ENCODE measurements at places on chromosomes 3 and 15.

- no peak for DNase-seq
Measured at GRCh38 chr3:42214565-42215283, 51.3 kb downstream of the CCK start.

GRCh38 chr15:40328176-40328575 is 4.7 kb downstream of the INAFM2 start:
- no peak for DNase-seq

- no peak for DNase-seq
Measured at GRCh38 chr3:48486952-48487351, 17.0 kb downstream of the SHISA5 start.

DNA sequence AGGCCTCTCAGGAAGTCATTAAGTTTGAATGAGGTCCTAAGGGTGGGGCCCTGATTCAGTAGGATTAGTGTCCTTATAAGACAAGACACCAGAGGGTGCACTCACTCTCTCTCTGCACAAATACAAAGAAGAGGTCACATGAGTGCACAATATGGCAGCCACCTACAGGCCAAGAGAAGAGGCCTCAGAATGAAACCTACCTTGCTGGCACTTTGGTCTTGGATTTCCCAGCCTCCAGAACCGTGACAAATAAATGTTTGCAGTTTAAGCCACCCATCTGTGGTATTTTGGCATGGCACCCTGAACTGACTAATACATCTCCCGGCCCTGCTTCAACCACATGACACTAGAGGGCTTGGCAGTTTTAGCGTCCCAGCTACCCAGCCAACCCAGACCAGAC is 73.9 kb upstream of the CHRNB4 start:
- peak; percentile 37 for DNase-seq

DNA sequence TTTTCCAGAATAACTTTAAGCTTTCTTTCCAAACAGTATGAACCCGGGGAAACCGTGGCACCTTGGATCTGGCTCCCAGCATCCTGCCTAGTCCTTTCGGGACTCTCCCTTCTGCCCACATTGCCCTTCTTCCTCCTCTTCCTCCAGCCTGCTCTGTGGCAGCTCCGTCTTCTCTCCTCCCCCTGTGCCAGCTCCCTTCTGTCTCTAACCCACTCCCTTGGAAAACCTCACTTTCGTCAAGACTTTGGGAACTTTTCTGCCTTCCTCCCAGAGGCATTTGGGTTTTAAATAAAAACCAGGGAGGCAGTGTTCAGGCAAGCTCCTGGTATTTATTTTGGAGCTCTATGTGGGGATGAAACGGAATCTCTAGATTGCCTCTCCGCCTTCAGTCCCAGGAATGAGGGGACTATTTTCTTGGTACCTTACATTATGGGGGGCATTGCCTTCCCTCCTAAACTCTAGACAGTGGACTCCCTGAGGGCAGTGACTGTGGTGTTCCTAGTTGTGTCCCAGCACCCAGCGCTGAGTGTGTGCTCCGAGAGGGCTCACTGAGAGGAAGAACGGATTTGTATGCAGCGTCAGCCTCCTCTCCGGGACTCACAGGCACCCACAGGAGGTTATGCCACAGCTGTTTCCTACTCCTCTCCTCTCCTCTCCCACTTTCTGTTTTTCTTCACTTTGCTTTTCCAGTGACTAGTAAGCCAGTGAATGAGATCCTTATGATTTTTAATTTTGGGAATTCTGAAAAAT is 105.4 kb upstream of the MRPS22 start:
- no peak for DNase-seq

DNA sequence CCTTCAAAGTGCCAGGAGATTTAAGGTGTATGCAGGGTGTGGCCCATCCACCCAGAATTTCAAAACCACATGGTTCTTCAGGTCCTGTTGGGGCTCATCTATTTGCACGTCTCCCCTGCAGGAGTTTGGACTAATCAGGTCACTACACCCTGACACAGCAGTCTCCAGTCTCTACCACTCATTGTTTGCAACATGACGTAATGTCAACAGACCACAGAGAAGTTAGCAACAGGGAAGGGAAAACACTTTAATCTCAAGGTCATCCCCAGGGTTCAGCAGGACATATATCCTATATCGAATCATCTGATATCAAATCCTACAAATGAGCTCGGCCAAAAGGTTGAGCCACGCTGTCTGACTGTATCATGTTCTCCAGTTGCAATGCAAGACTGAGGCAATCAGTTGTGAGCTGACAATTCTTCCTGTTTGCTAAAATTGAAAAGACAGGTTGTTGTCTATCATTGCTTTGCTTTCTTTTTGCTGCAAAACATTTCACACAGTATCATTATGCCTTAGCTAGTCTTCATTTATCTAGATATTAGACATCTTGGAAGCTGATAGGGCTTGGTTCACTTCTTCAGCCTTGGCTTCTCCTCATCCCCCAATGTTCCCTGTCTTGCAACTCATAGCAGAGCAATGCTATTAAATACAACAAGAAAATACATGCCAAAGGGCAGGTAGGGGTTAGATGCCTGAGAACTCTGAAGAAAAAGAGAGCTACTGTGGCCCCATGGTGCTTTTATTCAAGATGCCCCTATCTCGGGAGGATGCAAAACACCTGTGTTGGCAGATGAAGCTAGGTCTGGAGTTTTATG is 13.4 kb upstream of the LEKR1 start:
- peak; percentile 57 for DNase-seq

GRCh38 chr15:27828746-27829145 is 270.4 kb downstream of the OCA2 start:
- DNase-seq, result no peak

DNA sequence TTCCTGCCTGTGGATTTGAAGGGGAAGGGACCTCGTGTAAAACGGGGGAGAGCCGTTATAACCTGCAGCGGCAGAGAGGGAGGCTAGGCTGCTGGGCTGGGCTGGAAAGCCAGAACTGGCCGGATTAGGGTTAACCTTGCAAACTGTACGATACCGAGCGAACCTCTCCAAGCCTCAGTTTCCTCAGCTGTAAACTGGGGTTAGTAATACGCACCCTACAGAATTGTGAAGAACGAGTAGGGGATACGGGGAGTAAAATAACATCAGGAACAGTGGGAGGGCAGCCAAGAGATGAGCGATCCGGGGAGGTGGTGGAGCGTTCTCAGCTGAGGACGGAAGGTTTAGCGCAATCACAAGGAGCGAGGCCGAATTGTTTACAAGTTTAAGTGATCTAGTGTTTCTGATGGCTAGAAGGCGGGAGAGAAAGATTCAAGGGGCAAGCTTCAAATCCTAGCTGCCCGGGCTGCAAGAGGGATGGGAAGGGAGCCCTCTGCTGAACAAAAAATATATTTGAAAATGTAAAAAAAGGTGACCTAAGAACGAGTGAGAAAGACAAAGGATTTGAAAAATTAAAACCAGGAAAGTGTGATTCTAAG is 768 bp upstream of the SEMA5B start:
- peak; percentile 58 for DNase-seq

- no peak for DNase-seq
Measured at GRCh38 chr15:34841262-34841725, 45.9 kb upstream of the ACTC1 start.

DNA sequence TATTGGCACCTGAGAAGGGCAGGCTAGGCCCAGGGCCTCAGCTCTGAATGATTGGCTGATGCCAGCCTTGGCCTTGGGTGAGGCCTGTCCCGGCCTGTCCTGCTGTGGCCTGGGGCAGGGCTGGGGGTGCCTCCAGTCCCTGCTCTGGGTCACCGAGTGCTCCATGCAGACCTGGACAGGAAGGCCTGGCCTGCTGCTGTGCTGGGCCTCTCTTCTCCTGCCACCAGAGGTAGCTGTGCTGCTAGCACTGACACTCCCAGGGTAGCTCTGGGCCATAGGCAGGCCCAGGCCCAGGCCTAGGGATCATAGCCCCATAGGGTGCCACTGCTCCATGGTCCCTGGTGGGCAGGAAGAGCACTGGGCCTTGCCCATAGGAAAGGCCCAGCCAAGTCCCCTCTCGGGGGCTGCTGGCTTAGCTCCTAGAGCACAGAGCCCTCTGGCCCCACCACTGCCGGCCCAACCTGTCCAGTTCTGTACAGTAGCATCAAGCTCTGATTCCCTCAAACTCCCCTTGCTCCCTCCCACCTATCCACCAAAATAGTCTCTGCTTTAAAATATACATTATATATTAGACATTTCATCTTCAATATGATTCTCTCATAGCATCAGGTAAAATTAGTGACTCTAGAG is 18.2 kb downstream of the ABTB1 start:
- DNase-seq, result peak; percentile 23

- DNase-seq, result no peak
Measured at GRCh38 chr3:197874653-197875052, 75.3 kb upstream of the RPL35A start.

DNA sequence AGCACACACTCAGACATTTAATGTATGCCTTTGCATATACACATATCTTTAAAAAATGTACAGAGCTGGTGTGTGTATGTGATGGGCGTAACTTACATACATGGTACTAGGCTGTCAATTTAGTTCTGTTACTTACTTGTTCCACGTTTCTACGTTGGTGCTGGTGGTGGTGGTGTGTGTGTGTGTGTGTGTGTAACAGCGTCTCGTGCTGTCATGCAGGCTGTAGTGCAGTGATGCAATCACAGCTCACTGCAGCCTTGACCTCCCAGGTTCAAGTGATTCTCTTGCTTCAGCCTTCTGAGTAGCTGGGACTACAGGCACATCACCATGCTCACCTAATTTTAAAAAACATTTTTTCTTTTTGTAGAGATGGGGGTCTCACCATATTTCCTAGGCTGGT is 64.2 kb downstream of the ISG20 start:
- DNase-seq, result no peak
